ENCODE measurements at places on chromosomes 5 and 9. TPM values are rescaled to one million over a fixed set of nuclear protein-coding genes. Genes with fewer than 3 reads are reported as not detected.

LCN1 gene
- not detected for total RNA-seq

CLTA gene
- 482 TPM for total RNA-seq

GRM6 gene
- not detected for total RNA-seq

APBA1 gene
- total RNA-seq: 1.1 TPM

SPEF2 gene
- total RNA-seq: 3.2 TPM

LURAP1L gene
- total RNA-seq: 46.6 TPM

F2R gene
- 105 TPM for total RNA-seq

TAF1L gene
- total RNA-seq: not detected

MRPL50 gene
- total RNA-seq: 13.9 TPM

CMBL gene
- total RNA-seq: 7.8 TPM

ORM2 gene
- not detected for total RNA-seq

DBH gene
- not detected for total RNA-seq

SURF6 gene
- total RNA-seq: 17.4 TPM

Measured in kidney epithelial cell (primary cell).